ENCODE measurements at places on chromosomes 3 and 15.

- DNase-seq = no peak
Measured at GRCh38 chr15:69784798-69785566, 312.7 kb downstream of the TLE3 start.

DNA sequence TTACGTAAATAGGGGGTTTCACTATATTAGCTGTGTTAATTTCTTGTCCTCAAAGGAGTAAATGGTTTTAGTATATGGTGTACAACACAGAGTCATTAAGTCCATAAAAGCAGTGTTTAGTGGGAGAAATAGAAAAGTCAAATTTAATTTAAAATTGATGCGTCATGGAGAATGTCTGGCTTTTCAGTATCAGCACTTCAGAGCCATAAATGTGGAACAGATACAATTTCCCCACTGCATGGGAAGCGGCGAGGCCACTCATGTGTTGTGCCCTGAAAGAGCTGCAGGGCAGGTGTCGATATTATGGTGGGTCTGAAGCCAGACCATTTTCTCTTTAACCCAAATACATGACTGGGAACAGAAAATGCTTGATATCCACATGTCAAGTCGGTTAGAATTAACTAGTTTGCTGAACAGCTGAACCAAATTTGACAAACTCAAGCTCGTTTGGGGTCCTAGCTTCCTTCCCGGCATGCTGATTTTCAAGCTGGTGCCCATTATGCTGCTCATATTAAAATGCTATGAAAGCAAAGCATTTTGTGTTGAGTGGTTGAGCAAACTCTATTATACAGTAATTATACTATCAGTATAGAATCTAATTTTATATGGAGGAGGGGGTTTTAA lies 364.6 kb upstream of the TBL1XR1 start:
- no peak for DNase-seq

- DNase-seq = no peak
Measured at GRCh38 chr3:42901073-42901415, 4.9 kb upstream of the ZNF662 start.

DNA sequence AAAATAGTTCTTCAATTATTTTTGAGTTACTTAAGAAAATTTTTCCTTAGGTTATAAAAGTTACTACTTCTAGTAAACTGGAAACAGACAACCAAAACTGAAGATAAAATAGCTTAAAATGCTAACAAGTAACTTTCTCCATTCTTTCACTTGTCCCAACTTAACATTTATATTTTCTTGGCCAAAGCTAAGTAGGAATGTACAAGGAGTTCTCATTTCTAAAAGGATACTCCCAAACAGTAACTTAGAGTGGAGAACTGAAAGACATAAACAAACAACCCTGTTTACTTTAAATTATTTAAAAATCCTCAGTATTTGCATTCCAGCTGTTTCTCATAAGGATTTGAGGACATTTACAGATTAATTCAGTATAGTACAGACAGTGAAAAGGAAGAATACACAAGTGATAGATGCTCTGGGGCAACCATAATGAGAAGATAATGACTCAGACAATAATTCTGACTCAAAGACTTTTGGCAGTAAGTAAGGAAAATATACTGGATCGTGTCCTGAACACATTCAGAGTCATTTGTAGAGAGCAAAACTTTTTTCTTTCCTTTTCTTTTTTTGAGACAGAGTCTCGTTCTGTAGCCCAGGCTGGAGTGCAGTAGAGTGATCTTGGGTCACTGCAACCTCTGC lies 29.2 kb upstream of the ANXA2 start:
- no peak for DNase-seq

GRCh38 chr3:14620512-14620911 lies 31.1 kb upstream of the CCDC174 start:
- no peak for DNase-seq
